ENCODE measurements at places on chromosomes 1 and 21.

- DNase-seq: no peak
Observed at GRCh38 chr1:204915861-204916495, 45.3 kb downstream of the NFASC start.

DNA sequence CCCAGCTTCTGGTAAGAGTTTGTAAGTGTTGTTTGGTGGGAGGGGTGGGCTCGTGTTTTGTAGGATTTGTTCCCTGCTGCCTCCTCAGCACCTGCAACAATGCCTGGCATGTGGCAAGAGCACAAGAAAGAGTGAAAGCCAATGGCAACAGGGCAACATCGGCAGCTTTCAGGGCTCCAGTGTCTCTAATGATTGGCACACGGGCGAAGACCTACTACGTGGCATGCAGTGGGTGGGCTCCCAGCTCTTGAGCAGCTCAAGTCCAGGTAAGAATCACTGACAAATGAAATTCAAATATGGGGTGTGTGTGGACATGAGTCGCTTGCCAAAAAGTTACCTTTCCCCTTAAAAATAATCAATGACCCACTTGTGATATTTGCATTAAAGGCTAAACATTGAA lies 23.9 kb upstream of the SLC1A7 start:
- DNase-seq: no peak

GRCh38 chr1:164466001-164466421 lies 93.0 kb upstream of the PBX1 start:
- no peak for DNase-seq

DNA sequence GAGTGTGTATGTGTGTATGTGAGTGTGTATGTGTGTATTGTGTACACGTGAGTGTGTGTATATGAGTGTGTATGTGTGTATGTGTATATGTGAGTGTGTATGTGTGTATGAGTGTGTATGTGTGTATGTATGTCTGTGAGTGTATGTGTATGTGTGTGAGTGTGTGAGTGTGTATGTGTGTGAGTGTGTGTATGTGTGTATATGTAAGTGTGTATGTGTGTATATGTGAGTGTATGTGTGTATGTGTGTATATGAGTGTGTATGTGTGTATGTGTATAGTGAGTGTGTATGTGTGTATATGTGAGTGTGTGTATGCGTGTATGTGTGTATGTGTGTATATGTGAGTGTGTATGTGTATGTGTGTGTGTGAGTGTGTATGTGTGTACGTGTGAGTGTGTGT lies 49.2 kb downstream of the GREM2 start:
- DNase-seq: no peak

DNA sequence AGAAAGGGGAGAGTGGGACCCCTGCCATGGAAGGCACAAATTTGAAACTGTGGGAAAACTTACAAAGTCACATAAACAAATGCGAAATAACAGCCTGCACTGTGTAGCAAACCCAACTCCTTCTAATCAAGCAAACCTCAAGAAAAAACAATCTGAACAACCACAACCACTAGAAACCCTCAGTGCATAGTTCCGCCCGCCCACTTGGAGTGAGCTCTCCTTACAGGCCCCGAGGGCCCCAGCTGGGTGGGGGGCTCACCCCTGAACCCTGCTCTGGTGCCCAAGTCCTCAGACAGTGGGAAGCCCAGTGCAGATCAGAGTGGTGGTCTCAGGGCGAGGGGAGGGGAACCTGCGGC lies 931 bp upstream of the MXRA8 start:
- no peak for DNase-seq

DNA sequence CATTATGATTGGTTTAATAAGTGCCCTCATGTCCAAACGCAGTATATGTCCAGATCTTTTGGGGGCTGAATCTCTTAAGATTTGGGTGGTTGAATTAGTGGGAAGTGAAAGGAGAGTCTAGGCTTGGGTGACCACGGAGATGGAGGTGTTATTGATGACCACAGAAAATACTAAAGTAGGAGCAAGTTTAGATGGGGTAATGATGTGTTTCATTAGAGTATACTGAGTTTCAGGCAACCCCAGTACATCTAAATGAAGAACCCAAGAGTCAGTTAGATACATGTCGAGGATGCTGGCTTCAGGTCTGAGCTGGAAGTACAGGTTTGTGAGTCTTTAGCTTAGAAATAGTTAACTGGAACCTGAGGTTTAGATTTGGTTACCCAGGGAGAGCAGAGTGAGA lies 6.5 kb upstream of the ZZZ3 start:
- DNase-seq: no peak

- no peak for DNase-seq
Observed at GRCh38 chr21:15752763-15753407, 23.1 kb downstream of the USP25 start.

GRCh38 chr1:232509570-232509969 lies 120.4 kb downstream of the SIPA1L2 start:
- DNase-seq: no peak

GRCh38 chr1:116559304-116559761 lies 11.5 kb downstream of the CD58 start:
- DNase-seq: no peak

GRCh38 chr1:6385488-6386191 lies 7.9 kb downstream of the ACOT7 start:
- peak; percentile 39 for DNase-seq

DNA sequence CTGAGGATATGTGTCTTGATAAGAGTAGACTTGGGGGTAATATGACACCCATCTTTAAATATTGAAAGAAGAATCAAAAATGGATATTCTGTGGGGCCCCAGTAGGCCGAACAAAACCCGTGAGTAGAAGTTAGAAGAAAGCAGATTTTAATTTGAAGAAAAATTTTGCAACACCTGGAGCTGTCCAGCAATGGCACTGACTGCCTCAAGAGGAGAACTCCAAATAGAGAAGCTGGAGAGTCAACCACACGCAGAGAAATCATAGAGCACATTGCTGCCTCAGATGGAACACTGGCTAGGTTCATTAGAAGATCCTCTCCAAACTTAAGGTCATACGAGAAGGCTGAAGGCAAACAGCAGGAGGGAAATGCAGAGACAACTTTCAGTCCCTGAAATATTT lies 6.8 kb downstream of the NHLH1 start:
- no peak for DNase-seq

DNA sequence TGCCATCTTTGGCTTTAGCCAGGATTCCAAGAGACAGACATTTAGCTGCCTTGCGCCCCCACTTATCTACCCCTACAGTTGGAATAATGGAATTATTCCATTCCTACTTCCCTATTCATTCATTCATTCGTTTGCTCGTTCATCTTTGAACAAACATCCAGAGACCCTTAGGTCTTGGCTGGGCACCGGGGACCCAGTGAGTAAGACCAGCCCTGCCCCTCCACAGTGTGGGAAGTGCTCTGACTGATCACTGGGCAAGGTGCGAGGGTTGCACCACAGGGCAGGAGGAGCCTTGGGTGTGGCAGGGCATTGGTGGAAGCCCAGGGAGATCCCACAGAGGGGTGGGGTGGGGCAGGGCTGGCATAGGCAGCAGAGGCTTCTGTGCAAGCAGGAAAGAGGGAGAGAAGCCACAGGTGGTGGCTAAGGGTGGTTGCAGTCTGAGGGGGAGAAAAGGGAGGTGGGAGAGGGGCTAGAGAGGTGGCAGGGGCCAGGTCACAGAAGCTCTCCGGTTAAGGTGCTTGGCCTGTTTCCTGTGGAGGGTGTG lies 35.0 kb upstream of the TMEM61 start:
- DNase-seq: no peak

DNA sequence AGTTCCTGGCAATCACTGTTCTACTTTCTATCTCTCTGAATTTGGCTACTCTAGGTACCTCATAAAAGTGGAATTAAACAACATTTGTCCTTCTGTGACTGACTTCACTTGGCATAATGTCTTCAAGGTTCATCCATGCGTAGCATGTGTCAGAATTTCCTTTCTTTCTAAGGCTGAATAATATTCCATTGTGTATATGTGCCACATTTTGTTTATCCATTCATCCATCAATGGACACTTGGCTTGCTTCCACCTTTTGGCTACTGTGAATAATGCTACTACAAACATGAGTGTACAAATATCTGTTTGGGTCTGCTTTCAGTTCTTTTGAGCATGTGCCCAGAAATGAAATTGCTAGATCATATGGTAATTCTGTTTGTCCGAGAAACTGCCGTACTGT lies 14.7 kb downstream of the CACHD1 start:
- DNase-seq: peak; percentile 70

DNA sequence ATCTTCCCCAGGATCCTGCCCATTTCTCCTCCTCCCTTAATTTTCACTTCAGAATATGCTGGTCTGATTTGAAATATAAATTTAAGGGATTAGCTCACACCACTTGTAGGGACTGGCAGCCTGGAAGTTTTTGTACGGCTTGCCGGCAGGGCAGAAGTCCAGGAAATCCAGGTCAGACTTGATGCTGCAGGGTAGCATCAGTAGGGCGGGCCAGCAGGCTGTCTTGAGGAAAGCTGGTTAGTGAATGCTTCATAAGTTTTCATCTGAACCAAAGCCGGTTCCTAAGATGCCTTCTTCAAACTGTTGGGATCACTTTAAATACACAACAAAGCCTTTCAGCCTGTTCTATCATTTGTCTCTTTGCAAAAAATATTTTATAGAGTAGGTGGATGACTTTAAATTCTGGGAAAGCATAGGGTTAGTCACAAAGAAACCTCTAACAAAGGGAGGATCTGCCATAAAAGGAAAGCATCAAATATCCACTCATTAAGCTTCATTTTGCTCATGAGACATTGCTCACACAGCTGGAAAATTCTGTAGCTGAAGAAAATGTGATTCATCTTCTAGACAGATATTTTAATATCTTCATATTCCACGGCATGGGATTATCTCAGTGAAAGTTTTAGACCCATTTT lies 90.7 kb upstream of the GFI1 start:
- no peak for DNase-seq

- DNase-seq: no peak
Observed at GRCh38 chr1:226712742-226713419, 26.2 kb downstream of the ITPKB start.

DNA sequence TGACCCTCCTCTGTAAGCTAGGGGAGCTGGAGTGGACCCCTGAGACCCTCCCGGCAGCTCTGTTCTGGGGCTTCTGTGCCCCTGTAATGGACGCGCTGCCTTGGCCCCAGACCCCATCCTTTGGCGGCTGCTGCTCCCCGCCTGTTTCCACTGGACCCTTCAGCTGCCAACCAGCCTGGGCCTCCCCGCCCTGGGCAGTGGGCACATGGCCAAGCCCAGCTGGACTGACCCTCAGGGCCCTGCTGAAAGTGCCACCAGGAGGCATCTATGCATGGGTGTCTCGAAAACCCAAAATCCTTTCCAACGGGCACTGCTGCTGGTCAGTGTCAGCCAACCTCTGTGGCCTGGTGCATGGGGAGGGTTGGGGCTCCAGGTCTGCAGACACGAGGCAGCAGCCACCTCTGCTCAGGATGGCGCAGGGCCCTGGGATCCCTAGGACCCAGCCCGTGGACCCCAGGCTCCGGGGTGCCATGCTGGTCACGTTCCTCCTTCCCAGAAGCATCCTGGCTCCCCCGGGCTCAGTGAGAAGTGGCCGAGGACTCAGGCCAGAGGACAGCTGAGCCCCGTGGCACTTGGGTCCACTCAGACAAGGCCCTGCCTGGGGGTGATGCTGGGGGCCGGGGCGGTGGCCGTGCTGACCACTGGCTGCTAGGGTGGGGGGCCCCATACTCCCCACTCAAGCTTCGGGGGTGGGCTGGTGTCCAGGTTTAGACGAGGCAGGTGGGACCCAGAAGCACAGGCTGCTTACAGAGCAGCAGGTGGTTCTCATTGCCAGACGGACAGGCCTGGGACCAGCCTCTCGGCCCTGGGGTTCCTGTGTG lies 46.9 kb downstream of the SLX9 start:
- no peak for DNase-seq

DNA sequence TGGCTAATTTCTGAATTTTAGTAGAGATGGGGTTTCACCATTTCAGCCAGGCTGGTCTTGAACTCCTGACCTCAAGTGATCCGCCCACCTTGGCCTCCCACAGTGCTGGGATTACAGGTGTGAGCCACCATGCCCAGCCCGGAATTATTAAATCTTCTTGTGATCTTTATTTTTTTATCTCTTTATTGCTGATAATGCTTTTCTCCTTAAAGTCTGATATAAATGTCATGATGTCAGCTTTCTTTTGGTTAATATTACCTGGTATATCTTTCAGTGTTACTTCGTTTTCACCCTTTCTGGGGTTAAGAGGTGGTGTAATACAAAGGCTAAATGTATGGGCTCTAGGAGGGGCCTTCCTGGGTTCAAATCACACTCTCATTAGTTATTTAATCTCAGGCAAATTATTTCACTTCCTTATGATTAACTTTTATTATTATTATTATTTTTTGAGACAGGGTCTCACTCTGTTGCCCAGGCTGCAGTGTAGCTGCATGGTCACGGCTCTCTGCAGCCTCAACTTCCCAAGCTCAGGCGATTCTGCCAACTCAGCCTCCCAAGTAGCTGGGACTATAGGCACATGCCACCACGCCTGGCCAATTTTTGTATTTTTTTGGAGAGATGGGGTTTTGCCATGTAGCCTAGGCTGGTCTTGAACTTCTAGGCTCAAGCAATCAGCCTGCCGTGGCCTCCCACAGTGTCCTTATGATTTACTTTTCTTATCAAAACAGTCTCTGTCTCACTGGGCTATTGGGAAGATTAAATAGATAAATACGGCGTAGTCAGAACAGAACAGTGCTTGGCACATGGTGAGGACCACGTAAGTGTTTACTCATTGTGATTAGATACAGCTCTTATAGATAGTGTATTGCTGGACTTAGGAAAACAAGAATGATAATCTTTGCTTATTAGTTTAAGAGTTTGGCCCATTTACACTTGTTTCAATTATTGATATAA lies 216.5 kb downstream of the URB2 start:
- DNase-seq: no peak

DNA sequence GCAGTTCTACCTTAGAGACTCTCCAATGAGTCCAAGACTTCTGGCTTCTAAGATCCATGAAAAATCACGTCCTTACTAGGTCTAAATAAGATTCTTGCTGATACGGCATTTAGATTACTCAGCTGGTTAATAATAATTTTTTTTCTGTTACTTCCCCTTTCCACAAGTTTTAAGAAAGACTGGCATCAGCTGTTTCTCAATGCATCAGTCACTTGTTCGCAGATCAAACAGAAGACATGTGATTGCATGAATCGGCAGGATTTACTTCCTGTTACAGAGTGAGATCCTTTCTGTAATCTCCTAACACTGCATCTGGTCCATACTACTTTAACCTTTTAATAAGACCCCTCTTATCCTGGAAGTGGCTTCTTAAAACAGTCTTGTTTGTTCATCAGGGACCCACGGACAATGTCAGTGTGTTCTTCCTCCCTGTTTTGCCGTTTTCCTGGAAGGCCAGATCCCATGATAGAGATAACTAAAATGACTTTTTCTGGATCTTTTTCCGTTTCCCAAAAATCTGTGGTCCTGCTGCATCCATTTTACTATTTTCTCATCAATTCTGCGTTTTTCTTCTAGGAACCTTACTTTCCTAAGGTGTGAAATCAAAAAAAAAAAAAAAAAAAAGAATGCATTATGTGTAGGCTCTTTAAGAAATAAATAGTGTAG lies 6.1 kb downstream of the NPL start:
- peak; percentile 36 for DNase-seq

All from adrenal gland (tissue), 19 donors.